ENCODE measurements at places on chromosomes 11 and 22.

DNA sequence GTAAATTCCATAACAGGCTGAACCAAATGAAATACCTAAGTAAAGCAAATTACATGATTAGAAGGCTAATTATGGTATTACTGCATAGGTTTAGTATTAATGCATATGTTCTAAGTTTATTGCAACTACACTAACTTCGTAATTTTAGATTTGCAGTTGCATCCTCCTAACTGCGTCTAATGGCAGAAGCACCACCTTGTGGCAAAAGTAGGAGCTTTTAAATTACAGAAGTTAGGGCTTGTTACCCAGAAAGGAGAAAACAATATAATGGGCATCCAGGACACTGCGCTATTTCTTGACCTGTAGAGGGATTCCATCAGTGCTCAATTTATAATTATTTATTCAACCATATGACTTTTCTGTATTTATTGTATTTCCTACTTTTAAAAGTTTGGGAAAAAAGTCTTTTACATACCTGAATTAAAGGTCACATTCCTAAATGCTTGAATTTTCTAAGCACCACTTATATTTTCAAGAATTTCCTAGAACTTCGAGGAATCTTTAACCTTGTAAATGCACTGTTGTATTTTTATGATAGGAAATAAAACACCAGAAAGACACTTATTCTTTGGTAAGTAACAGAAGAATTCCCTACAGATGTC, 16.3 kb upstream of the GPR83 start:
- no peak for DNase-seq

DNA sequence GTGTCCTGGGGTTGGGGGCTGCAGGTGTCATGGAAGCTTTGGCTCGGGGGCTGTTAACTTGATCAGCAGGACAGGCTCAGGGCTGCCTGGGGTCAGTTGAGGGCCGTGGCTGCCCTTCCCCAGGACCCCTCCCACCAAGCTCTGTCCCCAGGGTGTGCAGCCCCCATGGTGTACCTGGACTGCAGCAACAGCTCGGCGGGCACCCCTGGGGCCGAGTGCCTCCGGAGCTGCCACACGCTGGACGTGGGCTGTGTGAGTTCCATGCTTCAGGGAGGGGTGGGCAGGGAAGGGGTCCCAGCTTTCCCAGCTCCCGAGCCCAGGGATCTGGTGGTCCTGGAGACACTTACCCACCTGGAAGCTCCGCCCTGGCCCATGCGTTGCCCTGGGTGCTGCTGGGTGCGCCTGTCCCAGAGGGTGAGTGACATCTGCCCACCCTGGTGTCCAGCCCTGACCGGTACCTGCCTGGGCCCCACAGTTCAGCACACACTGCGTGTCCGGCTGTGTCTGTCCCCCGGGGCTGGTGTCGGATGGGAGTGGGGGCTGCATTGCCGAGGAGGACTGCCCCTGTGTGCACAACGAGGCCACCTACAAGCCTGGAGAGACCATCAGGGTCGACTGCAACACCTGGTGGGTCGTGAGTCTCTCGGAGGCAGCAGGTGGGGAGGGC, 11.3 kb downstream of the MUC5B start:
- no peak for DNase-seq

GRCh38 chr11:77854838-77855237, 33.9 kb downstream of the AAMDC start:
- no peak for DNase-seq

- DNase-seq = no peak
Observed at GRCh38 chr11:45021692-45022141, 71.0 kb upstream of the TP53I11 start.

DNA sequence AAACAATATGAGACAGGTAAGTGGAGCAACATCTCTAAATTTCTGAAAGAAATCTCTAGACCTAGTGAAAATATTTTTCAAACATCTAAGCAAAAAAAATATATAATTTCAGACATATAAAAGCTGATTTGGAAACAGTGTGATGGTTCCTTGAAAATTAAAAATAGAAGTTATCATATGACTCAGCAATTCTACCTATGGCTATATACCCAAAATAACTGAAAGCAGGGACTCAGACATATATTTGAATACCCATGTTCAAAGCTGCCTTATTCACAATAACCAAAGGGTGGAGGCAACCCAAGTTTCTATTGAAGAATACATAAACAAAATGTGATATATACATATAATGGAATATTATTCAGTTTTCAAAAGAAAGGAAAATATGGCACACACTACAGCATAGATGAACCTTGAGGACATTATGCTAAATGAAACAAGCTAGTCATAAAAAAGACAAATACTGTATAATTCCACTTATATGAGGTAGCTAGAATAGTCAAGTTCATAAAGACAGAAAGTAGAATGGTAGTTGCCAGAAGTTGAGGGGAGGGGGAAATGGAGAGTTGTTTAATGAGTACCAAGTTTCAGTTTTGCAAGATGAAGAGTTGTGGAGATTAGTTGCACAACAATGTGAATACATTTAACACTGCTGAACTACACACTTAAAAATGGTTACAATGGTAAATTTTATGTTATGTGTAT, 300.4 kb downstream of the TTC28 start:
- DNase-seq = no peak

DNA sequence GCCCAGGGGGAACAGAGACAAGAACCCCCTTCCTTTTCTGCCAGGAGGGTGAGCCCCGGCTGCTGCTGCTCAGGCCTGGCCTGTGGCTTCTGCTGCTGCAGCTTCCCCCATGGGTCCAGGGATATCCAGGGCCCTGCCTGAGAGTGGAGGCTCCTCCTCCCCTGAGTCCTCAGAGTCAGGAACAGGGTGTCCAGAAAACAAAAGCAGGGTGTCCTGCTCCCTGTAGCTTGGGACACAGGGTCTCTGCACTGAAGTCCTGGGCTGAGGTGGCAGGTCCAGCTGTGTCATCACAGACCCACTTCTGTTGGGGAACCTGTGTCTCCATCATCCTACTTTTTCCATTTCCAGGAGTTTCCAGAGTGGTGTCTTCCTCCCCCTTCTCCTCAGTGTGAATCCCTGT, 76.1 kb downstream of the ZNF280B start:
- no peak for DNase-seq

DNA sequence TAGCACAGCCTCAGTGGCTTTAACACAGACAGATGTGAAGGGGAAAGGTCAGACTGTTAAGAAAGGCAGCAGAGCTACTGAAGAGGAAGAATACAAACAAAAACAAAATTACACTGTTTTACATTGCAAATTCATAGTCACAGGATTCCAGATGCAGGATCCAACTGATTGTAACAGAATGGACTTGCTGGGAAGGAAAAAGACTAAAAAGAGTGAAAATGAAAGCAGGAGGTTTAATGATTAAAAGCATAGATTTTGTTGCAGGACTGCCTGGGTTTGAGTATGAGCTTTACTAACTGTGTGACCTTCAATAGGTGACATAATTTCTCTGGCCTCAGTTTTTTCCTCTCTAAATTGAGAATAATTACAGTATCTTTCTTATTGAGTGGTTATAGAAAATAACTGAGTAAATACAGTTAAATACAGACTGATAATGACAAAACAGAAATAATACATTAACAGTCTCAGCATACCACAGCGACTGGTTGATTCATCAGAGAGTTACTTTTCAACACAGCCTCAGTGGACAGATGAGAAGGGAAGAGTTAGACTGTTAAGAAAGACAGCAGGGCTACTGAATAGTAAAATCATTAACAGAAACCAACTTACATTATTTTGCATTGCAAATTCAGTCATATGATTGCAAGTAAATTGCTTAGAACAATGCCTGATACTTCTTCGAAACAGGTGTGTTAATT, 704.2 kb upstream of the TENM4 start:
- DNase-seq = no peak

DNA sequence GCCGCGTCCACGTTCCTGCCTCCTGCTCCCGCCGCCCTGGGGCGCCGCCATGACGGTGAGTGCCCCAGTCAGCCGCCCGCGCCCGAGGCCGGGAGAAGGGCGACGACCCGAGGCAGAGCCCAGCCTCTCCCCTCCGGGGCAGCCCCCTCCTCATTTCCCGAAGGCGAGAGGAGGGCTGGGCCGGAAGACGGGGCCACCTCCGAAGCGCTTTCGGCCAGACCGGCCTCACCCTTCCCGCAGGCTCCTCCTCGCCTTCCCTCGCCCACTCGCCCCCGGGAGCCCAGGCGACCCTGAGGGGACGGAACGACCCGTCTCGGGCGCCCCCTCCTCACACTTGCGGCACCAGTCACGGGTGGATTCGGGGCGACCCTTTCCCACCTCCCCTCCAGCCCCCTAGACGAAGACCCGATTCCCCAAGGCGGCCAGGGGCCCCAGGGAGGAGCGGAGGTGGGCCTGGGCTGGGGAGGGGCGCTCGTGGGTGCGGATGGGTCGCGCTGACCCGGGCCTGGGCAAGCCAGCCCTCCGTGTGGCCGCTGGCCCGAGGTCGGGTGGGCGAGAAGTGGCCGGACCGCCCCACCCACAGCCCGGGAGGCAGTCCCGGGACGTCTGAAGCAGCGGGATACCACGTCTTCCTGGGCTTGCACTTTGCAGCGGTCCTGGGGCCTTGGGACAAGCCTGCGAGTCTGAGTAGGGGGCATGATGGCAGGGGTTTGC, 49.7 kb downstream of the TRIOBP start:
- DNase-seq = no peak

GRCh38 chr11:94876222-94876621, 97.1 kb downstream of the CWC15 start:
- DNase-seq = no peak
